A549 (cell line): ENCODE measurements at places on chromosomes 4 and X. TPM values are rescaled to one million over a fixed set of nuclear protein-coding genes. Genes with fewer than 3 reads are reported as not detected.

Gene IL2
- polyA plus RNA-seq: not detected in 3 replicates

Gene TLR8
- polyA plus RNA-seq: not detected in 3 replicates

Gene HTN1
- polyA plus RNA-seq: not detected in 3 replicates

Gene VCX
- not detected in 3 replicates for polyA plus RNA-seq

Gene SPANXN4
- not detected in 3 replicates for polyA plus RNA-seq

- no peak for DNase-seq
Observed at GRCh38 chr4:113773756-113774155, 12.2 kb upstream of the CAMK2D start.

- DNase-seq: no peak
Observed at GRCh38 chrX:9927698-9928482, 39.3 kb upstream of the CLDN34 start.

DNA sequence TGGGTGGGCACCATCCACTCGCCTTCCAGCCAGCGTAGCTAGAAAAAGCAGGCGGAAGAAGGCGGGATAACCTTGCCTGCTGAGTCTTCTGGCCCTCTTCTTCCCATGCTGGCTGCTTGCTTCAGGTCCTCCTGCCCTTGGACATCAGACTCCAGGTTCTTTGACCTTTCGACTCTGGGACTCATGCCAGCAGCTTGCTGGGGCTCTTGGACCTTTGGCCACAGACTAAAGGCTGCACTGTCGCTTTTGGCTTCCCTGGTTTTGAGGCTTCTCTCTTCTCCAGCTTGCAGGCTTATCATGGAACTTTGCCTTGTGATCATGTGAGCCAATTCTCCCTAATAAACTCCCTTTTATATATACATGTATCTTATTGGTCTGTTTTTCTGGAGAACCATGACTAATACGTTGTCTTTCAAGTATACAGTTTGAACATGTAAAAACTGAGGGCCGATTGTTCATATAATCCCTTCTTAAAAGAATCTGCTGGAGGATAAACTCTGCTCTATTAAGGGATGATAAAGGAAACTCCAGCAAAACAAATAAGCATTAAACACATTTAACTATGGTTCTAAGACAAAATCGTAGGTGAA, 116.6 kb upstream of the LCORL start:
- no peak for DNase-seq

GRCh38 chr4:115219315-115219860, 106.0 kb upstream of the NDST4 start:
- no peak for DNase-seq

Gene STK32B
- 7.6 to 10.5 TPM (median 8.3 TPM) in 3 replicates for polyA plus RNA-seq

DNA sequence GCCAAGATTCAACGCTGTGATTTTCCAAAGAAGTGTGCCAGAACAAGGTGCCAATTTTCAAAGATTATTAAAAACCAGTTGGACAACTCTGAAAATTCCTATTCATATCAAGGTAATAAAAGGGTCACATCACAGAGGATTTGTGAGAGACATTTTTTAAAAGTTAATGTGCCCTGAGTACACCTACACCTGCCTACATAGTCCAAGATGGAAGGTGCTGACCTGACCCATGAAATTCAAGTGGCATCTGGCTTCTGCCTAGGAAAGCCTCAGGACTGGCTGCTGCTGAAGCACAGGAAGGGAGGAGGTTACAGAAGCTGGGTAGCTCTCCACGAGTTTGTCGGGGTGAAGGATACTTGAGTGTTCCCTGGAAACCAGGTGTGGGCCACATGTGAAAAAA, 11.4 kb upstream of the ARSJ start:
- no peak for DNase-seq

- DNase-seq: no peak
Observed at GRCh38 chr4:153790962-153791551, 2.2 kb upstream of the SFRP2 start.

- no peak for DNase-seq
Observed at GRCh38 chrX:15989716-15990115, 133.6 kb upstream of the GRPR start.

DNA sequence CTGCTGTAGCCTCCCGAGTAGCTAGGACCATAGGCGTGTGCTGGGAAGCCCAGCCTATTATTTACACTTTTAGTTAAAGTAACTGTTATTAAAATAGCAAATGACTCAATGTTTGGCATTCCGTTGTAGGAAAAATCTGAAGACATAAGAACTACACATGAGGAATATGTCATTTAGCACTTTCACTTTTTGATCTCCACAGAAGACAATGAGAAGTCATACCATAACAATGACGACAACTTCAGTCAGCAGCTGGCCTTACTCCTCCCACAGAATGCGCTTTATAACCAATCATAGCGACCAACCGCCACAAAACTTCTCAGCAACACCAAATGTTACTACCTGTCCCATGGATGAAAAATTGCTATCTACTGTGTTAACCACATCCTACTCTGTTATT, 6.7 kb downstream of the GPR34 start:
- DNase-seq: no peak

DNA sequence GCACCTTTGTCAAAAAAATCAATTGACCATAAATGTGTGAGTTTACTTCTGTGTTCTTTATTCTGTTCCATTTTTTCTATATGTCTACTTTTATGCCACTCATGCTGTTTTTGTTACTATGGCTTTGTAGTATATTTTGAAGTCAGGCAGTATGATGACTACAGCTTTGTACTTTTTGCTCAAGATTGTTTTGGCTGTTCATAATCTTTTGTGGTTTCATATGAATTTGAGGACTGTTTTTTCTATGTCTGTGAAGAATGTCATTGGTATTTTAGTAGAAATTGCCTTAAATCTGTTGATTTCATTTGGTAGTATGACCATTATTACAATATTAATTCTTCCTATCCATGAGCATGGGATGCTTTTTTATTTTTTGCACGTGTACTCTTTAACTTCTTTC, 346.8 kb downstream of the PPP3CA start:
- DNase-seq: no peak

GRCh38 chr4:146661367-146661766, 22.7 kb downstream of the POU4F2 start:
- no peak for DNase-seq

DNA sequence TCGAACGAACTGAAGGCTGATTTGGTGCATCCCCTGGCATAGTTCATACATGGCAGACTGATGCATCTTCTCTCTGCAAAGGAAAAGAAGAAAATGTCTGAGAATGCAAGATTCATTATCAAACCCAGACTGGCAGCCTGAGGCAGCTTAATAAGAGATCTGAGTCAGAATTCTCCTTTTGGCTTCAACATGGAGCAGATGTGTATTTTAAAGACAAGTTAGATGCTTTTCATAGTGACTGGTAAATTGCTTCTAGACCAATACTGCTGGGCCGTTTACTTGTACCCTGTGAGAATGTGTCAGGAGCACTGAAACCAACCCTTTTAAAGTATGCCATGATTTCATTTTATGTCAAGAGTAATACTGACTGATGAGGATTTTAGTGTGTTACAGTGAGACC, 322.0 kb downstream of the NR3C2 start:
- no peak for DNase-seq

Gene POU4F2
- not detected in 3 replicates for polyA plus RNA-seq

DNA sequence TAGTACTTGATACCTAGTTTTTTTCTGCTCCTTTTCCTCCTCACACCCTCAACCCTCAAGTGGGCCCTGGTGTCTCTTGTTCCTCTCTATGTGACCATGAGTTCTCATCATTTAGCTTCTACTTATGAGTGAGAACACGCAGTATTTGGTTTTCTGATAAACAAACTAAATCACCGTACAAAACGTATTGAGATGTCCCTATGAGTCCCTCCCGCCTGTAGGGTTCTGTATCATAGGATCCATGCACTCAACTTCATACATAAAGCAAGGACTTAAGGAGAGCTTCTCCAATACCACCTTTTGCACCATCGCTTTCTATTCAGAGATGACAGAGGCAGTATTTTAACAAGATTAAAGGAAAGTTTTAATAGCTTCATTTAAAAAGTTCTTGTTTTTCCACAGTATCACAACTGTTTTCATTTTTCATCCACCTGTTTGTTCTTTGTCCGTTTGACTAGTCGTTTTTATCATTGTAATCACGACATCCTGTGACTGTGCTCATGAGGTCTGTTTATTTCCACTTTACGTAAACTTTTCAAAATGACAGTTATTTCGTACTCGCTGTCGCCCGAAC, 457 bp upstream of the RAB9A start:
- no peak for DNase-seq

GRCh38 chrX:9557521-9557920, 92.7 kb downstream of the TBL1X start:
- DNase-seq: no peak

DNA sequence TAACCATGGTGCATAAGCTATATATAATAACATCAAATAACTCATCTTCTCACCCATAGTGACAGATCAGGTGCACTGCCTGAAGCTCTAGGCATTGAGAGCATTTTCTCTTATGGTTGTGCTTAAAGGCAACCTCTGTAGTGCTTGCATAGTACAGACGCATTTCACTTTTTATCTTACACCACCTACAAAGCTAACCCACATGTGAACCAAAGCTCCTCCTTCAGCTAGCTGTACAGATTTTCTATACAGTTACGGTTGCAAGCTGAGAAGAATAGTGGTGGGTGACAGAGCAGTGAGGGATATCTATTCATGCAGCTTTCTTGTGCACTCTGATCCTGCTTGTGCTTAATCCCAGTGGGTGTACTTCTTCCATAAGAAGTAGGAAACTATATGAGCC, 1525.2 kb downstream of the STIM2 start:
- no peak for DNase-seq

GRCh38 chr4:5988086-5988845, 30.0 kb downstream of the C4orf50 start:
- no peak for DNase-seq

GRCh38 chrX:4240541-4241194, 527.2 kb upstream of the PRKX start:
- peak; percentile 3 for DNase-seq

GRCh38 chr4:100290585-100290984, 100.3 kb upstream of the DDIT4L start:
- no peak for DNase-seq

- DNase-seq: no peak
Observed at GRCh38 chr4:8188743-8189550, 10.1 kb upstream of the SH3TC1 start.

Gene PRDM5
- polyA plus RNA-seq: 4.6 to 6.6 TPM (median 6.5 TPM) in 3 replicates

GRCh38 chrX:140949233-140949632, 53.2 kb upstream of the SPANXB1 start:
- DNase-seq: no peak

Gene FAM9C
- polyA plus RNA-seq: 0.03 TPM in 1 of 3 replicates, not detected in the others

Gene KLKB1
- 0.08 to 0.13 TPM in 2 of 3 replicates, not detected in the other for polyA plus RNA-seq

- no peak for DNase-seq
Observed at GRCh38 chr4:113981591-113981990, 2.1 kb upstream of the ARSJ start.

Gene SH3D19
- 14.0 to 16.2 TPM (median 15.3 TPM) in 3 replicates for polyA plus RNA-seq

Gene PAGE2
- polyA plus RNA-seq: not detected in 3 replicates

GRCh38 chrX:106802063-106802387, 448 bp upstream of the TBC1D8B start:
- DNase-seq: no peak

DNA sequence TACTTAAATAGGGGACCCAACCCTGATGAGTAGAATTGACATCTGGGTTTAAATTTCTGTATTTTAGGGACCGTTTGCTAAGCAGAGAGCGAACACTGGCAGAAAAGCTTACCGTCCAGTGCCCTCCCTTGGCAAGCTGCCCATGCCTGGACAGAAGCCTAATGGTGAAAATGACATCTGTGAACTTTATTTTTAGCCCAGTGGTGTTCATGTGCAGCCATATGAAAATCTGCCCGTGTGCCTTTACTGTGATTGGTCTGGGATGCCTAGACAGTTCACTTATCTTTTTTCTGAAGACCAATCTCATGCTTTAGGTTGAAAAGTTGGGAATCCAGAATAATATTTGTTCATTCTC, 1.1 kb downstream of the STBD1 start:
- no peak for DNase-seq

GRCh38 chr4:146154057-146154456, 21.5 kb upstream of the LSM6 start:
- DNase-seq: no peak

Gene LRAT
- polyA plus RNA-seq: 0.08 to 0.18 TPM (median 0.13 TPM) in 3 replicates

Gene ARX
- polyA plus RNA-seq: 0.21 to 0.46 TPM (median 0.40 TPM) in 3 replicates

Gene ERVMER34-1
- 0.41 to 0.52 TPM (median 0.47 TPM) in 3 replicates for polyA plus RNA-seq

Gene SMIM10L2A
- polyA plus RNA-seq: 0.34 to 0.37 TPM (median 0.37 TPM) in 3 replicates

Gene ANXA10
- polyA plus RNA-seq: 2.8 to 4.0 TPM (median 3.1 TPM) in 3 replicates

Gene G3BP2
- polyA plus RNA-seq: 142 to 159 TPM (median 158 TPM) in 3 replicates

- DNase-seq: no peak
Observed at GRCh38 chrX:38117485-38117884, 103.2 kb downstream of the SRPX start.

DNA sequence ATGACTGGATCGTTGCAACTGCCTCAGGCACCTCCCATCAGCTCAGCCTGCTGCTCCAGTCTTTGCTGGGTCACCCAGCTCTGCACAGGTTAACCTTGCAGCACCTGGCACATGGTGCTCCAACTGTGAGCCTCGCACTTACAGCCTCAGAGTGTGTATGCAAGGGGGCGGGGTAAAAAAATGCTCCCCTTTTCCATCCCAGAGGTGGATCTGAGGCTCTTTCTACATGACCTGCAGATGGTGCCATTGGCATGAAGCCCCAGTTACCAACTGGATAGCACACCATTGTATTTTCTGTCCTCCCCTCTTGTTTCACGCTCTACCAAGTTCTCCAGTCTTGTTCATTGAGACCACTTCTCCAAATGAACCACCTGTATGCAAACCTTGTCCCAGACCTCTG, 46.2 kb upstream of the TRPC3 start:
- DNase-seq: peak; percentile 6

GRCh38 chrX:30657196-30658161, 4.3 kb downstream of the GK start:
- DNase-seq: no peak

GRCh38 chr4:47774079-47774478, 63.8 kb downstream of the CORIN start:
- DNase-seq: no peak

DNA sequence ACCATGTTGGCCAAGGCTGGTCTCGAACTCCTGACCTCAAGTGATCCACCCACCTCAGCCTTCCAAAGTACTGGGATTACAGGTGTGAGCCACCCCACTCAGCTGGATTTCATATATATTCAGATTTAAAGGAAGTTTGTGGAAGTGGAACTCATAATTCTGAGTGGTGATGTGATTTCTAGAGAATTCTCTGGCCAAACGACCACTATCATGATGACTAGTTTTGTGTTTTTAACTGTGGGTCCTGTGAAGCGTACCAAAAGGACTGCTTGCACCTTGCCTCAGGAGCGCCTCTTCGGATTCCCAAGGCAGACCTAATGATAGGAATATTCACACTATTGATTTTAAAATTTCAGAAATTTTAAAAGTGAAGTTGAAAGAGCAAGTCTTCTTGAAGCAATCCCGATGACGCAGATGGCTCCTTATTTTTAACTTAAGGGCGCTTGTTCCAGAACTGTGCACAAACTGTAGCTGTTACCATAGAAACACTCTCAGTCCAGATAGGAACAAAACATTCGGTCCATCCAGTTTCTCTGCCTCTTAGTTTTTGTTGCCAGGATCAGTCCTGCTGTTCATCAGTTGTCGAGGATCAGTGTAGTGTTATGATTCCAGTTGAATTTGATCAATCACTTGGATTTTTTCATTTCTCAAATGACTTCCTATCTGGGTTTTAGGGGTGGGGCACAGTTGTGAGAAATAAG, 51.7 kb upstream of the CLCN4 start:
- DNase-seq: no peak

Gene OCIAD1
- polyA plus RNA-seq: 143 to 163 TPM (median 156 TPM) in 3 replicates

Gene CT45A10
- polyA plus RNA-seq: not detected in 3 replicates

Gene HERC5
- polyA plus RNA-seq: 4.1 to 4.4 TPM (median 4.3 TPM) in 3 replicates

Gene HNRNPD
- polyA plus RNA-seq: 434 to 480 TPM (median 446 TPM) in 3 replicates
